ENCODE measurements at places on chromosomes 1 and 21.

DNA sequence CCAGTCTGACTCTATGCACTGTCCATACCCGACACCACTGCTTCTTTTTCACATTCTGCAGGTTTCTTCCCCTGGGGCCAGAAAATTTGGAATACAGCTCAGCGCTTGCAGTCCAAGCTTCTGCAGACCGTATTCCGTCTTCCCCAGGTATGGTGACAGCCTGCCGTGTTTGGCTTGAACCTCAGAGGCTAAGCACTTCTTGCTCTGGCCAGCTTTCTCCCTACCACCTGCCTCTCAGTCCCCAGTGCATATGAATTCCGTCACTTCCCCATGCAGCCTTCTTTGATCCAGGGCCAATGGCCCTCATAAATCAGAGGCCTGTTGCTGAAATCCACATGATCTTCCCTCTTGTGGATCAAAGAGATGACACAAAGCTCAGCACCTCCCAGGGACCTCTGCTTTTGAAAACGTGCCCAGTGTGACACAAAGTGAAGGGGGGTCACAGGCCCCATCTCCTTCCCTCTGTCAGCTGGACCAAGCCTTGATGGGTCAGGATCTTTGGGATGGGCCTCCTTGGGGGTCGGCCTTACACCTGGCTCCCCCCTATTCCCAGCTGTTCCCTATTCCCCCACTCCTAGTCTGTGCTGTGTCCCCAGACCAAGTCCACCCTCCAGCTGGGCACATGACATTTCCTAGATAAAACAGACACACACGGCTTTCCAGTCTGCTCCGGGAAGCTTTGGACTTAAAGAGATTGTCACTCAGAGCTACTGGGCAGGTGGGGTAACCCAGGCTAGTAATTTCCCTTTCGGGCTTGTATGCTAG lies 66.6 kb downstream of the HMGB4 start:
- no peak for DNase-seq

GRCh38 chr1:30320581-30320890 lies 402.8 kb downstream of the MATN1 start:
- DNase-seq: no peak

- DNase-seq: no peak
These were observed 125.9 kb downstream of the RIPK4 start for GRCh38 chr21:41640748-41641509.

DNA sequence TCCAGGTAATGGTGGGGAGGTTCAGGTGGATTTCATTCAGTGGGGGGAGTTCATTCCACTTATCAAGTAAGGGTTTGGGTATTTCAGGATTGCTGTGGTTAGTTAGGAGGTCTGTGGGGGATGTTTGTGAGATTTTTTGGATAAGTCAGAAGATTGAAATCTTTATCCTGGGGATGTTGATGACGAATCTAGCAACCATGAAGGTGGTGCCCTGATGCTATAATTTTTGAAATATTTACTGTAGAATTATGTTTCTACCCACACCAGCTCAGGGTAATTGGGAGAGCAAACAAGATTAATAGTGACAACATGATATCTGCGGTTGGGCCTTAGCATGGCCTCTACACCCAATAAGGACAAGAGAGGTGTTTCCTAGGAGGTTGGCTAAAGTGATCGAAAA lies 28.3 kb downstream of the SUCO start:
- no peak for DNase-seq

GRCh38 chr1:62727656-62728407 lies 39.6 kb upstream of the DOCK7 start:
- DNase-seq: no peak

GRCh38 chr1:47228644-47229030 lies 3.4 kb downstream of the TAL1 start:
- DNase-seq: no peak

- no peak for DNase-seq
These were observed 77.2 kb downstream of the LAMC1 start for GRCh38 chr1:183100361-183100974.

DNA sequence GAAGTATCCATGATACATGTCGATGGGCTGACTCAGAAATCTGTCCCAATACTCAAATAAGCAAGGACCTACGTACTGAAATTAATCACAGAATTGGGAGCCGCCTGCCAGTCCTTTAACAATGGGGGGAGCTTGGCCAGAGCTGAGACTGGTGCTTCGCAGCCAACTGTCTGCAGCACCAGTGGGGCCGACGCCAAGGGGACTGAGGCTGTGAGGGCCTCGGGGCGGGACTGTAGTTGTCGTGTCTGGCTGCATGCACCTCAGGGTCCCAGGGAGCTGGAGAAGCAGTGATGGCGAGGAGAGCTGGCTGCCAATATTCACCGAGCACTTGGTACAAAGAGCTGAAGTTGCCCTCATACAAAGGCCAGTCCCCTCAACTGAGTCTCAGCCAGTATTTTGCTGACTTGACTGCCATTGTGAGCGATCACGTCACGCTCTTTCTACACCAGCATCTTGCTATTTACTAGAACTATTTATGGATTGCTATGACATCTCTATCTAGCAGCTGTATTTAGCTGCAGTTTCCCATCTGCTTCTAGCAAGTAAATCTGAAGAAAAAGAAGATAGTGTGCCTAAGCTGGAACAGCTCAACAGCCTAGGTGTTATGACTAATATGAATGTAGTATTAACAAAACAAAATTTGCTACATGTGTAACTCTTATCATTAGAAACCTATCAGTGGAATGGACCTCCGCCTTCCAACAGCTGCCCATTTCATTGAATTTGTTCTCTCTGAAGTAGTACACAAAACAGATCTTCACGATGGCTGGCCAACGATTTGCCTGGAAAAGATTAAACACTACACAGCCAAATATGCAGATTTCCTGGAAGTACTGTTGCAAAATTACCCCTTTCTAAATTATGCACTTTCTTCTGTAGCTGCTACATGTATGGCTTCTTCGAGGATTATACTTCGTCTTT lies 29.1 kb downstream of the EVI5 start:
- no peak for DNase-seq

GRCh38 chr1:186456729-186457255 lies 4.1 kb downstream of the PDC start:
- DNase-seq: no peak

DNA sequence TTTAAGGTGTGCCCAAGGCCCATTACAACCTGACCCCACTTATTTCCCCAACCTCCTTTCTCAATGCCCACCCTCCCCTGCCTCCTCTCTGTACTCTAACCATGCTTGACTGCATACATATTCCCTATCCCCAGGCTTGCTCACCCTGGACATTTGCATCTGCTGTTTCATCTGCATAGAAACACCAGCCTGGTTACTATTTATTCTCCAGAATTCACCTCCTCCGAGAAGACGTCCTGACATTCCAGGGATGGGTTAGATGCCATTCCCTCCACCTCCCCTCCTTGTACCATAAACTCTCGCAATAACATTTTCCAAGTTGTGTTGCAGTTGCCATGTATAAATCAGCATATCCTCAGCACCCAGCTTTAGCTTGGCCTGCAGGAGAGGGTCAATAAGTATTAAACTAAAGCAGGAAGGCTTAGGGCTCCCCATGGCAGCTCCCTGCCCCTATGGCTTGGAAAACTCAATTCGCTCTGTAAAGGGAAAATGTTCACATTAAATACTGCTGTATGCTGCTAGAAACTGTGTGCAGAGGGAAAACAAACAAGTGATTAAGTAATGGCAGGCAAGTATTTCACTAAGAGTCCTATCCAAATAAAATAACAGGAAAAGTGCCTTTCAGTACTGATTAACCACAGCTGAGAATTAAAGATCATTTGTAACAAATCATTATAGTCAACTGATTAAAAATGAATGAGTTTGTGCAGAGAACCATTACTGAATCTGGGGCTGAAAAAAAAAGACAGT lies 202.3 kb downstream of the TNR start:
- no peak for DNase-seq

DNA sequence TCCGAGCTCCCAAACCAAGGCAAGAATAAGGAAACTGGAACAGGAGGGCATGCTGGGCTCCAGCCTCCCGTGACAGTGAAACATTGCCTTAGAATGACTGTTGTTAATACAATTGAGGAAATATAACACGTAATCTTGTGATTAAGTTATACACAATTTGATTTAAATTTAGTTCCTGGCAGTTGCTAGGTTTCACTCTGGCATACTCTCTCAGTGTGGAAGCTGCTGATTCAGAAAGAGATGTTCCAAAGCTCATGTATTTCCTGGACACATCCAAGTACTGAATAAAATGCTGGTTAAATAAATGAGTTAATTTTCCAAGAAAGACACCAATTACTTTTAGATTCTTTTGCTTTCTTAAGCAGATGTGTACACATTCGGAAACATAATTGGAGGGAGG lies 176.1 kb downstream of the GRIK1 start:
- DNase-seq: no peak

- DNase-seq: no peak
These were observed 99.3 kb downstream of the PLD5 start for GRCh38 chr1:242425232-242425631.

DNA sequence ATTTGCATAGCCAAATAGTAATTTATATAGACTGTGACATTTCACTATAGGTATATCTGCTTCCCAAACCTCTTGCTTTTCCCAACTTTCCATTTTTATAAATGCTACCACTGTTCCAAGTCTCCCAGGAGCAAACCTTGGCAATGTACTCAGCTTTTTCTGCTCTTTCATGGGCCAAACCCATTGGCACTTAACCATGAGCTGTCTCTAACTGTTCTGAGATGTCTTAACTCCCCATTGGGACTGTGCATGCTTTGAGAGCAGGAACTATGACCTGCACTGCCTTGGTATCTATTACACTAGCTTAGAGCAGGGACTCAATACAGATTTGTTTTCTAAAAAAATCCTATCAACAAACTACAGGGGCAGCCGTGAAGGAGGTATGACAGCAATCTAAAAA lies 22.5 kb upstream of the KHDRBS1 start:
- DNase-seq: no peak

- no peak for DNase-seq
These were observed 9.9 kb downstream of the OTUD3 start for GRCh38 chr1:19892129-19892528.

- no peak for DNase-seq
These were observed 51.3 kb downstream of the MAP10 start for GRCh38 chr1:232856541-232856940.

DNA sequence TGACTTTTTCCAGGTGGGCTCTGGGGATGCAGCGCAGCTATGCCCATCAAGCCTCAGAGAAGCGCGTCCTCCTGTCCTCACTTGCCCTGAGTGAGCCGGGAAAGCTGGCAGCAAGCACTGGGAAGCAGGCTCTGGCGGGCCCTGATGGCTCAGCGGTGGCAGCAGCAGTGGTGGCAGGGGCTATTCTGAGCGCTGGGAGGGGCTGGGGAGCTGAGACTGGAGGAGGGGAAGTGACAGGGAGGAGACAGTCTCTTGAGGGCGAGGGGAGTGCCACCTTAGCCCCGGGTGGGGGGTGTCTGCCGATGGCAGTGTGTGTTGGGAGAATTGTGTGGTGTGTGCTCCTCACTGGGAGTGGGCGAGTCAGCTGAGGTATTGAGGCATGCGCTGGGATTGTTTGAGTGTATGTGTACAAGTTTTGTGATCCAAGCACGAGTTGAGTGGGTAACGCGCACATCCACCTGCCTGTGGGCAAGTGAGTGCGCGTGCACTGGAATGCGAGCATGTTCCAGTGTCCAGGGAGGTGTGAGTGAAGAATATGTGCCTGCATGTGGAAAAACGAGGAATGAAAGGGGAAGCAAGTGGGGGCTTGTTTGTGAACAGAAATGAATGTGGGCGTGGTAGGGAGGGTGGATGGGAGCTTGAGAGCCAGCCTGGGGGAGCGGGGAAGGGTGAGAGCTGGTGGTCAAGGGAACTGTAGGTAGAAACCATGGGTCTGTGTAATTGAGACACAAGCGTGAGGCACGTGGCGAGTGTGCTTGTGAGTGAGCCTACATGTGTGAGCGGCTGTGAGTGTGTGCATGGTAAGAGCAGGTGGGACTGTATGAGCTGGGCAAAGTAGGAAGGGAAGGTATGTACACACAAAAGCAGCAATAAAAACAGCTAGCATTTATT lies 2.9 kb upstream of the FOXO6 start:
- DNase-seq: no peak

GRCh38 chr1:155207806-155208540 lies at the start of gene THBS3:
THBS3 (minus strand) TSS chr1:155207897; CDS start chr1:155207876, 21 bp downstream.
- DNase-seq: no peak

- DNase-seq: no peak
These were observed 73.3 kb upstream of the SLC44A3 start for GRCh38 chr1:94746635-94747525.

GRCh38 chr21:44368711-44369446 lies 15.5 kb downstream of the TRPM2 start:
- DNase-seq: no peak

- no peak for DNase-seq
These were observed 85.7 kb upstream of the KRTAP19-8 start for GRCh38 chr21:31124010-31124409.

DNA sequence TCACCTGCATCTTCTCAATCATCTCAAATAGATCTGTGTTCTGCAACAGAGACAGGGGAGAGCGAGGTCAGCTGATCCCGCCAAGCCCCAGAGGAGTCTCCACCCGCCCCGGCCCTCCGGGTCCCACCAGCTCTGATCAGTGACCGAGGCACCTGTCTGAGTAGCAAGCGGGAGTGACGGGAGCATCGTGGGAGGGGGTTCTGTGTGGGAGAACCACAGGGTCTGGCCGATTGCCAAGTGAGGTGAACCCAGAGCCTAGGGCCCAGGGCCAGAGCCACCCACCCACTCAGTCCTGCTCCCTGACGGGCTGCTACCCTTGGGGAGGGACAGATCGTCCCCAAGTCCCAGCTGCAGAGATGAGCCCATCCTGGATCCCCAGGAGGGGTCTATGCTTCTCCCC lies 49.1 kb downstream of the RAP1GAP start:
- DNase-seq: no peak

DNA sequence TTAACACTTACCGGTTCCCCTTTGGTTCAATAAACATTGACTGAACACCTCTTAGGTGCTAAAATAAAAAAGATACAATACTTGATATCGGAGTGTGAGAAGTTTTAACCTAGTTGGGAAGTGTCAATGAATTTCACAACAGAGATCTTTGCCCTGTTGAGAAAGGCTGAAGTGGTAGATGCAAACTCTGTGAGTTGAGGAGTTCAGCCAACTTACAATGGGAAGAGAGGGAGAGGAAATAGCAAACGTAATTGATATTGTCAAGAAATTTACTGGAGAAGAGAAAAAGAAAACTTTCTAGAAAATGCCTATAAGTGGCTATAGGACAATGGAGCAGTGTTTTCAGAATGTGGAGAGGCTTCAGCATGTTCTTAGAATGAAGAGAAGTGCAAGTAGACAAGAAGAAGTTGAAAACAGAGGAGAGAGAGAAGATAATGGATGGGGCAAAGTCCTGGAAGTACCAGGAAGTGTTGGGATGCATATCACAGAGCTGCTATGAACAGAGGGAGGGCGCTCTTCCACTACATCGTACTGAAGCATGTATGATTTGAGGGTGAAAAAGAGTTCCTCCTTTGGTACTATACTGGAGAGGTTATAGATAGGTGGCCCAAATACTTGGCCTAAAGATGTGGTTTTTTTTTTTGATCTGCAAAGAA lies 48.9 kb downstream of the MEF2D start:
- DNase-seq: no peak

GRCh38 chr1:41802532-41803501 lies 115.9 kb downstream of the HIVEP3 start:
- no peak for DNase-seq

- no peak for DNase-seq
These were observed 46.0 kb upstream of the FOXO6 start for GRCh38 chr1:41315146-41315822.
